Cortex of kidney (tissue), 1 donor: ENCODE measurements at places on chromosomes 2 and 18.

GRCh38 chr2:168654705-168655104, 147.7 kb upstream of the NOSTRIN start:
- no peak for DNase-seq

DNA sequence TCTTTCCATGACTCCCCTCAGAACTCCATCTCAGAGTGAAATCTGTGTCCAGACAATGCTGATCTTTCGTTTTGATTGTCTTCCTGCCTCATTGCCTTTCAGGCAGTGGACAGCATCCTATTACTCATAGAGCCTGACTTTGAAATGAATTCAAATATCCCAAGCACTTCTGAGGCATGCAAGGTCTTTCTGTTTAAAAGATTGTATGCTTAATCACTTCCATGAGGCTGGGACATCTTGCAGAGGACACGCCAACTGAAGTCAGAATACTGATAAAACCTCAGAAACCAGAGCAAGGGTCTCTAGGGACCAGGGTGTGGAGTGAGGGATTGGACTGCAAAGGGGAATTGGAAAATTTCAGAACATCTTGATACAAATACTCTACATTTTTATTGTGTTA, 836.5 kb upstream of the ID2 start:
- no peak for DNase-seq

DNA sequence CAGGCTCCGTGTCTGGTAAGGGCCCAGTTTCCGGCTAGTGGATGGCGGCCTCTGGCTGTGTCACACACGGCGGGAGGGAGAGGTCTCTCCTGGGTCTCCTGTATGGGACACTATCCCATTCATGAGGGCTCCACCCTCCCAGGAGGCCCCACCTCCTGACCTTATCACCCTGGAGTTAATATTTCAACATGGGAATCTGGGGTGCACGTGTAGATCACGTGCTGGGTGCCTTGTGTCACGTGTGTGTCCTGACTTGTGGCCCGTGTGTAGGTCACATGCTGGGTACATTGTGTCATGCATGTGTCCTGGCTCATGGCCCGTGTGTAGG, 9.9 kb downstream of the NEU4 start:
- DNase-seq, result no peak

DNA sequence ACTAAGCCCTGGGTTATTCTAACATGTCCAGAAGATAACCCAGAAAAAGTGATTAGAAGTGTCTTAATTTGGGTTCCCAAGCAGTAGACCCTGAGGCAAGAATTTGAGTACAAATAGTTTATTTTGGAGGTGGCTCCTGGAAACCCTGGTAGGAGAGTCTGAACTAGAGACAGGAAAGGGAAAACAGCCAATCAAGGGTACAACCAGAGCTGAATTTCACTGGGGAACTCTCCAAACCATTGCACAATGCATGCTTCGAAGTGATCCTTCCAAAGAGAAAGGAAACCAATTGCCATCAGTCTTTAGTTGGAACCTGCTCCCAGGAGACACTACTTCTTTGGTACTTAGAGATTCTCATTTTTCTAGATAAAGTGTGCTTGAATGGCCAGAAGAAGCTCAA, 361.5 kb downstream of the MBD2 start:
- DNase-seq, result no peak

DNA sequence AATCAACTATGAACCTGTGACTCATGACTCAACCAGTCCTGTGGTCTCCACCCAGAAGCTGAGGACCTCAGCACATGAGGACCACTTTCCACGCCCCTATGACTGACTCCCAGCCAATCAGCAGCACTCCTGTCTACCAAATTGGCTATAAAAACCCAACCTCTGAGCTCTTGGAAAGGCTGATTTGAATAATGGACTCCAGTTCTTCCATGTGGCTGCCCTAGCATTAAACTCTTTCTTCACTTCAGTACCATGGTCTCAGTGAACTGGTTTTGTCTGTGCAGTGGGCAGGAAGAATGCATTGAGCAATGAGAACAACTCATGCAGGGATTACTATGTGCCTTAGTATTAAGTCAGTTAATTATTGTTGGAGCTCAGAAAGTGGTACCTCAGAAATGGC, 78.3 kb downstream of the CMPK2 start:
- no peak for DNase-seq

DNA sequence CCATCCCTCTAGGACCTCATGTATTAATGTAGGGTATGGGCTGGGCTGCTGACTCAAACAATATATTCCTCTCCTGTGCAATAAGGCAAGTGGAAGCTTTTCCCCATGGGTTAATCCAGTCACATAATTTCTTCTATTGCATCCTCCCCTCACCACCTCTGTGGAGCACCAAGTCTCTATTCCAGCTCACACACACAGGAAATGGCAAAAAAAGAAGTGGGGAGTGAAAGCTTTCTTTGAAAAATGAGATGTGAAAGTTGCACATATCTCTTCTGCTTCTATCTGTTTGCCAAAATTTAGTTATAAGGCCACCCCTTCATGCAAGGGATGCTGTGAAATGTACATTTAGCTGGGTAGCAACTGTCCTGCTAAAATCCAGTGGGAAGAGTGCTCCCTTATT, 121.3 kb downstream of the CDC42EP3 start:
- DNase-seq, result no peak

DNA sequence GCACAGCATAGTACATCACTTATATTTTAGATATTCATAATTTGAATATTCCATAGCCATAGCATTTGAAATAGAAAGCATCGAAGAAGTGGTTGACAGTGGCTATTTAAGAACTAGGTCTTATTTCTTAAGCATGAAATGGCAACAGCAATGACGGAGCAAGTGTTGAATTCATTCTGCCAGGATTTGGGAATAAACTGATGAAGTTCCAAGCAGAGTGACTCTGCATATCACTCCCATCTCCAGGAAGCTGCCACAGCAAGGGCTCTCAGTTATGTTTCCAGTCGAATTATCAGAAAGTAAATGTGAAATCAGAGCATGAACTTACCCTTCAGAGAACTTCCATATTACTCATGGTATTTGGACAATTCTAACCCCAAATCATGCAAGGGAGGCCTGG, 208.1 kb downstream of the IKZF2 start:
- no peak for DNase-seq

- DNase-seq, result no peak
These were observed 60.9 kb upstream of the BCL11A start for GRCh38 chr2:60614319-60614718.

DNA sequence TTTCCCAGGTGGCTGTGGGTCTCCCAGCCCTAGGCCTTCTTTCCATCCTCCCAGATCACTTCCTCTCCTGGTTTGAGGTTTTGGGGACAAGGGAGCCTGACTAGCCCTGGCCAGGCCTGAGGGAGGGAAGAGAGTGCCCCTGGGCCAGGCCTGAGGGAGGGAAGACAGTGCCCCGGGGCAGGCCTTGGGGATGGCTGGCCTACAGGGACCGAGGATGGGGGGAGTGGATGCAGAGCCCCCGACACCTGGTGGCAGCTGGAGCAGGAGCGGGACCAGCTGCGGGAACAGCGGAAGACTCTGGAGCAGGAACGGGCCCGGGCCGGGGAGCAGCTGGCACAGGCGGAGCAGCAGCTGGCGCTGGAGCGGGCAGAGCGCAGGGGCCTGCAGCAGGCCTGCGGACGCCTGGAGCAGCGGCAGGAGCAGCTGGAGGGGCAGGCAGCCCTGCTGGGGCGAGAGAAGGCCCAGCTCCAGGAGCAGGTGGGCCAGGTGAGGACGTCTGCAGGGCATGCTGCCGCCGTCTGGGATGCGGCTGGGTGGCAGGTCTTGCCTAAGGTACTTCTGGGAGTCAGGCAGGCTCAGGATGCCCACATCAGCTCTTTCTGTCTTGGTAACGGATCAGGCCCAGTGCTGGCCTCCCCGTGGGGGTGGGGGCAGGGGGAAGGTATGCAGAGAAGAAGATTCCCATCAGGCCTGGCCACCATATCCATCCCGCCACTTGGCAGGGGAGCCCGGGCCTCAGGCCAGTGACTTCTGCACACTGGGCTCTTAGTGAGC, 29.2 kb downstream of the CROCC2 start:
- no peak for DNase-seq

GRCh38 chr2:118752762-118753429, 94.6 kb downstream of the EN1 start:
- DNase-seq, result no peak

DNA sequence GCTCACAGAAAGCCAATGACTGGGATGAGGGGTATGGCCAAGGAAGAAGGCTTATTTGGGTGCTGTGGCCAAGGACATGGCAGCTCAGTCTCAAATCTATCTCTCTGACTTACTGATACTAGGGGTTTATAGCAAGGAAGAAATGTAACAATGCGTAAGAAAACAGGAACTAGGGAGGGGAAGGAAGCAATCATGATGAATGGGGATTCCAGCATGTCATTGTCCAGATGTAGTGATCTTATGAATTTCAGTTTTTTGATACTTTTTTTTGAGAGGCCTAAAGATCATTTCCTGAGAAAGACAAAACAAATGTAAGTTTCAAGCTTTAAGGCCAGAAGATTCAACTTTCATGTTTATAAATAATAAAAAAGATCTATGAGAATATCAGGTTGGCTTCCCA, 298.6 kb upstream of the FAM98A start:
- no peak for DNase-seq
